A549 treated with GW870086 at 1 μM for 4 hours (cell line): ENCODE measurements at places on chromosomes 3 and 15. TPM values are rescaled to one million over a fixed set of nuclear protein-coding genes. Genes with fewer than 3 reads are reported as not detected.

Gene ARGFX
- total RNA-seq: not detected in 5 replicates

Gene TRPM1
- not detected in 5 replicates for total RNA-seq

Gene ANKRD63
- 0.25 to 0.41 TPM (median 0.37 TPM) in 5 replicates for total RNA-seq

Gene GOLGA8R
- total RNA-seq: 0.15 to 0.30 TPM (median 0.17 TPM) in 5 replicates

Gene MINAR1
- 0.39 to 0.64 TPM (median 0.53 TPM) in 5 replicates for total RNA-seq

Gene ALPK3
- 0.03 to 0.48 TPM (median 0.32 TPM) in 5 replicates for total RNA-seq

Gene RASGRP1
- 0.27 to 0.58 TPM (median 0.37 TPM) in 5 replicates for total RNA-seq

Gene CHMP2B
- total RNA-seq: 76.5 to 87.6 TPM (median 79.6 TPM) in 5 replicates
